T-helper 17 cell (primary cell): ENCODE measurements at places on chromosomes 1 and 21.

DNA sequence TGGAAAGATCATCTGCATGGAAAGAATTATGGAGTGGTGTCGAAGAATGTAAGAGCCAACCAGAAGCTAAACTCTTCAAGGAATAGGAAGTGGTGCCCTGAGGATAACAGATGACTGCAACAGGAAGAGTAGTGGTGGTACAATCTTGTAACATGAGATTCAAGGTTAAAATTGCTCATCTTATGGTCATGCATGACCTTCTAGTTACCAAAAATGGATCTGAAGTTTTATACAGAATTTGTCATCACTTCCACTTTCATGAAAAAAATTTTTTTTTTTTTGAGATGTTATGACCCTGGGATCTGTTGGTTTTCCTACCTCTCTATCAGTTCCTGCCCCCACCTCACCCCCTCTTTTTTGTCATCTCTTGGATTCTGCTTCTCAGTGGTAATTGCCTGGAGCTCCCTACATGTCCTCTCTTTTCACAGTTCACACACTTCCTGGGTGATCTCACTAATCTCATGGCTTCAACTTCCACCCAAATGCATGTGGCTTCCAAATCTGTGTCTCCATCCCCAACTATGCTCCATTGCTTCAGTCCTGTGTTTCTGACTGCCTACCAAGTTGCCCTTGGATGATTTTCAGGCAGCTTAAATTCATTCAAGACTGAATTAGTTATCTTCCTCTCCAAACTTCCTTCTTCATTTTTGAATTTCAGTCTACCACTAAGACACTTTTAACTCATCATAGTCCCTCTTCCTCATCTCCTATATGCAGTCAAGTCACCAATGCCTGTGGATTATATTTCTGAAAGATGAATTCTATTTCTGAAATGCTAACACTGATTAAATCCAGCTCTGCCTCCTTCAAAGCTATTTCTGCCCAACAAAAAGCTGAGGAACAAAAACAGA is 48.4 kb downstream of the SLAMF6 start:
- no peaks in the 10 kb centered on the region for H3K27me3 ChIP-seq
- H3K27ac ChIP-seq: no peak overlapping the region
- H3K4me1 ChIP-seq: no peaks in the 10 kb centered on the region
- H3K36me3 ChIP-seq: peaks cover 2% of the 10 kb centered on the region

DNA sequence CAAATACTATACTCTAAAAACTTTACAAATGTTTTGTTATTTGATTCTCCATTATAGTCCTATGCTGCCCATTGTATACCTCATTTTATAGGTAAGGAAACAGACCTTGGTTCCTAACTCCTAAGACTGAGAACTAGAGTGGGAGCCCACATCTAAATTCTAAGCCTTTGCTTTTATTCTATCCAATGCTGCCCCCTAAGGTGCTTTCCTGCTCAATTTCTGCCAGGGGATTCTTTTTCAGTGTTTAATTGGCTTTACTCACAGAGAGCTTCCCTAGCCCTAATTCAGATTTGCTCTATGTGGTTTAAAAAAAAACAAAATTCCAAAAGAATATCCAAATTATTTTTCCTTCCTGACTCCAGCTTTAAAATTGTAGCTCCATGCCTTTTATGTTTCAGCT is 64.5 kb downstream of the KIF14 start:
- no peaks in the 10 kb centered on the region for H3K27me3 ChIP-seq
- no peak overlapping the region for H3K4me3 ChIP-seq
- no peak overlapping the region for H3K27ac ChIP-seq
- no peaks in the 10 kb centered on the region for H3K4me1 ChIP-seq
- H3K36me3 ChIP-seq: no peaks in the 10 kb centered on the region

DNA sequence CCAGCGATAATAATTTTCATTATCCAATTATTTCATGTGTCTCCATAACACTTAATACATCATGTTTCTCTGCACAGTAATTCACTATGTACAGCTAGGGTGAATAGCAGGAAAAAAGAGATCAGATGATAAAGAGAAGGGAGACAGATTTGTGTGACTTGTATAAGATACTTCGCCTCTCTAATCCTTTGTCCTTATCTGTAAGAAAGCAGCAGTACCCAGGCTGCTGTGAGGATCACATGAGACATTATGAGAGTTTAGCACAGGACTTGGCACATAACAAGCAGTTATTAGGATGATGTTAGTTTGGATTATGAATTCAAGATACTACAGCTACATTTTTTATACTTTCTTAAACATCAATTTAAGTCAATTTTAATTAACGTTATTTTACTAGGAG is 6.3 kb downstream of the ERG start:
- peaks cover 71% of the 10 kb centered on the region for H3K27me3 ChIP-seq
- no peak overlapping the region for H3K27ac ChIP-seq

- H3K27ac ChIP-seq: no peak overlapping the region
- no peak overlapping the region for H3K4me3 ChIP-seq
- H3K27me3 ChIP-seq: peaks cover 14% of the 10 kb centered on the region
- no peak for DNase-seq
- peaks cover 6% of the 10 kb centered on the region for H3K4me1 ChIP-seq
These were observed 11.9 kb upstream of the MRPL55 start for GRCh38 chr1:228120857-228121489.
